ENCODE measurements at places on chromosomes 4 and X.

DNA sequence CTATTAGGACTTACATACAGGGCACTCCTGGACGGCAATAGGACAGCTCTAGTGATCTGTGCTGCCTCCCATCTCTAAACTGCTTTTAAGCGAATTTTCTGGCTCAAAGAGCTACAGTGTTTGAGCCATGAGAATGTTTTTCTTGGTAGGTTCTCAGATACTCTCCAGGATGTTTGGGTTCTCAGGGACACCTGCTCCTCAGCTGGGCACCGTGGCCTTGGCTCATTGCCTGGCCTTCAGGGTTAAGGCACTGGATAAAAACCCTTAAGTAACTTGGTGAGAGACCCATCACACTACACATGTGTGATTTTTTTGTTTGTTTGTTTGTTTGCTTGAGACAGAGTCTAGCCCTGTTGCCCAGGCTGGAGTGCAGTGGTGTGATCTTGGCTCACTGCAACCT is 38.5 kb upstream of the HERC5 start:
- DNase-seq: no peak

GRCh38 chr4:98210281-98210680 is 50.9 kb upstream of the RAP1GDS1 start:
- DNase-seq: no peak

GRCh38 chr4:119310826-119311225 is 11.1 kb downstream of the FABP2 start:
- DNase-seq: no peak

GRCh38 chr4:106273831-106274230 is 42.2 kb downstream of the TBCK start:
- DNase-seq: no peak

- DNase-seq: no peak
These were observed 119.4 kb downstream of the MFAP3L start for GRCh38 chr4:169906821-169907220.
